ENCODE measurements at places on chromosomes 1 and 21.

DNA sequence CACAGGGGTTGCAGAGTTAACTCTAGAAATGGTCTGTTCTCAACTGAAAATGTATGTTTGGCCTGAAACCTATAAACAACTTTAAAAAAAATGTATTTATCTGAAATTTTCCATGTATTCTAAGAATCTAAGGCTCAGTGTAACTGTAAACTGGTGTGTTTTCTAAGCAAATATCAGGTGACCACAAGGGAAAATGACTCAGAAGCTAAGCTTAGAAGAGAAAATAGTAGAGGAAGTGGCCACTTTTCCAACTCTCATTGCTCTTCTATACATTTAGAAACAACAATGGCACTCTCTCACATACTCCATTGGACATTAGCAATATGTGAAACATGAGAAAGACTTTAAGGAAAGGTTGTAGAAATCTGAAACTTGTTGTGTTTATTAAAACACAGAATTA, 7.5 kb downstream of the TNFSF18 start:
- DNase-seq = no peak

DNA sequence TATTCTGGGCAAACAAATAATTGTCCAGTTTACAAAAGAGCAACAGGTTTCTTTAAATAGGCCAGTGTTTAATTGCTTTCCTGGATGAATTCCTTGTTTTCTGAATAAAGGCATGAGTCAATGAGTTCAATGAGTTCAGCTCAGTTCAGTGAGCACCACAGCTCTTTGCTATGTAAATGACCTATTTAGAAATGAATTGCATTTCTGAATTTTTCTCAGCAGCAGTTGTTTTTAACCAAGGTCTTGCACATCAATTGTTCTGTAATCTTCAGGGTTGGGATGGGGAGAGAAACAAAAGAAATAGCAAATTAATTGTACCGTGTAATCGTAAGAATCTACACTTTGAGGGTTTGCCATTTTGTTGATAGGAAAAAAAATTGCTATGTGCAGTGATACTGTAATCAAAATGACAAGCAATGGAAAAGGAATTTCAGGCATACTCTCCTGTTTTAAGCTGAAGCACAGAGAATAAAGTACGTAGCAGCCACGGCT, 45.7 kb downstream of the MIS18A start:
- DNase-seq = no peak

DNA sequence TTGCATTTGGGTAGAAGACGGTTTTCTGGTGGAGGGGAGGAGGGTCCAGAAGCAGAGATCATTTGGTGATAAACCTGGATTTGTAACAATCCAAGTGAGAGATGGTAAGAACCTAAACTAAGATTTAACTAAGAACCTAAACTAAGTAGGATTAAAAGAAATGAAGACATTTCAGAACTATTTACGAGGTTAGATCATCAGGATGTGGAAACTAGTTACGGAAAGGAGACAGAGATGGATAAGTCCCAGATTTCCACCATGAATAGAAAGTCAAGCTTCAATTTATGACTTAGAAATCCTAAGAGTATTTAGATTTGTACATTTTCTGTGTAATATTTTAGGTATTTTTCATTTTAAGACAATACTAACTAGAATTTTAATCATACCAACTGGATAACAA, 86.3 kb downstream of the SEC16B start:
- DNase-seq = no peak

GRCh38 chr1:170545476-170545875, 13.5 kb downstream of the GORAB start:
- DNase-seq = no peak

DNA sequence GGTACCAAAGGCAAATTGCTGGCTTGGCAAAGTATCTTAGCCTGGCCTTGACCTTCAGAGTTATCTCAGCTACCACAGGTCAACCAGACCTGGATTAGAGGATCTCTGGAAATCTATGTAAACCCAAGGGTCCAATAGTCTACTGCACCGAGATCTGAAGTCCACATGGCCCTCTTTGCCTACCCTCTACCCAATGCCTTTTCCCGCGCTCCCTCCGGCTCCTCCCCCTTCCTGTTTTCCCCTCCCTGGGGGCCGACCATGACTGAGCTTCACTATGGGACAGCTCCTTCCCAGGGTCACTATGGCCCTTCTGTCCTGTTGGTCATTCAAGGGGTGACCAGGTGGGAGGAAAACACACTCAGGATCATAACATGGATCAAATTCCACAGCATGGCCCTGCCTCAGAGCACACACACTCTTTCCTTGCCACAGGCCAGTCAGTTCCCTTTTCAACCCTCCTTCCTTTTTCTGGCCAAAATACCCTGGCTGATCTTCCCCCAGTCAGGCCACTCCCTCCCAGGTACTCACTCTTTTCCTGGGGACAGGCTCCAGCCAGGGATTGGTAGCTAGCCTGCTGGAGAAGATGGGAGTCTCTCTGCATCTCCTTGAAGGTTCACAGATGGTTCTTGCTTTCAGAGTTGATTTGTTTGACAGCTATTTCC, 19.1 kb upstream of the TMEM183A start:
- DNase-seq = no peak

- no peak for DNase-seq
These were observed 921.5 kb downstream of the TTLL7 start for GRCh38 chr1:83077411-83077810.

DNA sequence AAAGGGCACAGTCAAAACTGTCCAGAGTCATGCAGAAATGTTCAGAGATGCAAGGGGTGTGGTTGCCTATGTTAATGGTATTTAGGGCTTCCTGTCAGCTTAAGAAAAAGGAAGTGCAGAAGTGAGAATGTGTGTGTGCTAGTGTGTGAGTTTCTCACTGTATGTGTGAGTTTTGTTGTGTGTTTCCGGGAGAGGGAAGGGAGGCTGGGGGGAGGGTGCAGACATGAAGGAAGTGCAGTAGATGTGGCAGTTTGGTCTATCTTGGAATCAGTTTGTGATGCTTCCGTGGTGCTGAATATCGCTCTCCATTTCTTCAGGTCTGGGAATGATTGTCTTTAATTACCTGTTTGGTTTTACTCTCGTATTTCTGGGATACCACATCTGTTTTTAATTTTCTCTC, 16.5 kb upstream of the ATP6V1G3 start:
- DNase-seq = peak; percentile 51

DNA sequence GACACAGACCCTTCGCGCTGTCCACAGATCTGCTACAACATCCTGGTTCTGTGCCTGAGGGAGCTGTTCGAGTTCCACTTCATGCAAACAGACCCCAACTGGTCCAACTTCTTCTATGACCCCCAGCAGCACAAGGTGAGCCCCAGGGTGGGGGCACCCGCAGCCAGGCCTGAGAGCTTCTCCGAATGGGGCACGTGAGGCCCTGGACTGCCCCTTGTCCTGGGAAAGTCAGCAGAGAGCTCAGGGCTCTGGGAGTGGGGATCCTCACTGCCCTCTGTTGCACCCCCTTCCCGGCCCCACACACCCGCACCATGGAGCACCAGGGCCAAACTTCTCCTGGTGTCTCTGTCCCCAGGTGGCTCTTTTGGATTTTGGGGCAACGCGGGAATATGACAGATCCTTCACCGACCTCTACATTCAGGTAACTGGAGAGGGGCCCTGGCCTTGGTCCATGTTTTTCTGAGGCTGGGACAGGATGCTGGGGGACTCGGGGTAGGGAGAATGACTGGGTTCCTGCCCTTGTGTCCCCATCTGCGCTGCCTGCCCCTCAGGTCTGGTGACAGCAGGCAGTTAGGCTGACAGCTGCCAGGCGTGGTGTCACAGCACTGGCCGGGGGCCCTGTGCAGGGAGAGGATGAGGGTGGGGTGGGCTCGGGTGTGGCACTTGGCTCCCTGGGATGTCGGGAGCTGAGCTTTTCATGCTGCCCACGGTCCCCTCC, 44.6 kb downstream of the COQ8A start:
- no peak for DNase-seq

- DNase-seq = no peak
These were observed 45.8 kb downstream of the SIM2 start for GRCh38 chr21:36744560-36745231.

DNA sequence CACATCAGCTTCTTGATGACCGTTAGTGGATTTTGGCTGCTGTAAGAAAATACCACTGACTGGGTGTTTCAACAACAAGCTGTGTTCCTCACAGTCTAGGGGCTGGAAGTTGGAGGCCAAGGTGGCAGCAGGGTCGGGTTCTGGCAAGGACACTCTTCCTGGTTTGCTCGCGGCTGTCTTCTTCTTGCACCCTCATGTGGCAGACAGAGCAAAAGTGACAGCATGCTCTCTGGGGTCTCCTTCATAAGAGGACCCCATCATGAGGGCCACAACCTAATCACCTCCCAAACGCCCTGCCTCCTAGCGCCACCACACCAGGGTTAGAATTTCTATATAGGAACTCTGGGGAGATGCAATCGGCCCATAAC, 18.6 kb upstream of the TSPEAR start:
- DNase-seq = no peak

- peak; percentile 51 for DNase-seq
These were observed 78.4 kb downstream of the SMYD3 start for GRCh38 chr1:246428542-246429308.

GRCh38 chr1:7247791-7248548, 462.7 kb downstream of the CAMTA1 start:
- DNase-seq = no peak

- no peak for DNase-seq
These were observed 280.7 kb downstream of the LMX1A start for GRCh38 chr1:165075725-165076370.
